ENCODE measurements at places on chromosomes 1 and 21.
A peak's percentile ranks its signal among the peaks of the same experiment; 100 is the strongest.

DNA sequence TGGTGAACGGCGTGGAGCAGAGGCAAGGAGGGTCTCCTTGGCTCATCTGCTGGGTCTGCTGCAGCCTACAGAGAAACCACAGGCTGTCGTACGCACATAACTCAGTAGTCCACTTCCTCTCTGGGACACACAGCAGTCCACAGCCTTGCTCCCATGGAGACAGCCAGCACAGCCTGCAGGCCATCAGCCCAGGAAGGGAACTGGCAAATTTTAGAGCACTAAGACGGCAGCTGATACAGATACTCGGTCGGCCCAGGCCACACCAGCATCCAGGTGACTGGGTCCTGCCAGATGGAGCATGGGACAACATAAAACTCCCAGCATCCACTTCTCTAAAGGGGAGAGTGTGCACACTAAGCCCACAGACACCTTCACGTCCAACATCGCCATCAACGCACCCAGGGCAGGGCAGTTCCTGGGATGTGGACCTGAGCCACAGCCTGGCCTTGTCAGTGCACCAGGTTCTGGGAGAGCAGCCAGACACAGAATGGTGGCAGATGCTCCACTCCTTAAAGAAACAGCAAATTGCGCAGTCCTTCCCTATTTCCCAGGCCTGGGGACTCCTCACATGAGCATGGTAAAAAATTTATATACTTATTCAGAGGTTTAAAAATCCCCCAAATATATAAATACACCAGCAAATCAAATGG lies 247.1 kb upstream of the RAB4A start:
- DNase-seq, result no peak

- no peak for DNase-seq
Observed at GRCh38 chr21:44965251-44966022, 25.6 kb downstream of the SLX9 start.

DNA sequence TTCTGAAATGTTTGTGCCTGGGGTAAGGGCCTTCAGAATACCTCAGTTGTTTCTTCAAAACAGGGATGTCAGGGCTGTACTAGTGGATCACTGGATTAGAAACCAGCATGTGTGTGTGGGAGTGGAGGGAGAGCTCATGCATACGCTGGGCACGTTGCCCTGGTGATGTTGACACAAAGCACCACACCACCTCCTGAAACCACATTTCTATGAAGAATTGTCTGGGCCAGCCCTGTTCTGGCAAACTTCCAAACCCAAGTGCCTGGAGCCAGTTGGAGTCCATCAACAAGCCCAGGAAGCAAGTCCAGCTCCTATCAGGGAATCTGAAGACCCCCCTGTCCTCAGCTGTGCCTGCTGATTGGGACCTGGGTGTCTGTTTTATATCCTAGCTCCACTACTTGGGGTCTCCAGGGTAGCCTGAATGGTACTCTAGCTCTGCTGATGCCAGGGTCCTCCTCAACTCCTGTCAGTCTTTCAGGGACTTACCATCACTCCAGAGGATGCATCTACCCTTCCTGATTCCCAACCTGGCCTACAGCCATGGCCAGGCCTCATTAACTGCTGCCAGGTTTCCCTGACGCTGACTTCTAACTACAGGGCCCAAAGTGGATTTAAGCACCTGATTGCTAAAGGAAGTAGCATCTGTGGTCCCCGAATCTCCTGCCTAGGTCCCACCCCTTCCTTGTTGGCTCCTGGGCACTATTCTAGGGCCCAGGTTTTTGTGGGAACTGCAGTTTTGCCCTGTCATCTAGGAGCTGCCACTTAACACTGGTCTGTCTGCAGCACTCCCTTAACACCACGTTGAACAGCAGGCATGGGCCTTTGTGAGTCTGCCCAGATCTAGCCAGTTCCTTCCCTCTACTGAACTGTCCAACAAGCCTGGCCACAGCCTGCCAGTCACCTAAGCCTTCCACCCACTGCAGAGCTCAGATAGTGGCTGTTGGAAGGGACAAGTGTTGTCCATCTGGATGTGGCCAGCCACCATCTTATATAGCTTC lies 45.5 kb downstream of the LPAR3 start:
- peak; percentile 94 for DNase-seq

- DNase-seq, result no peak
Observed at GRCh38 chr1:36096500-36097432, 8.1 kb downstream of the ADPRS start.
